ENCODE measurements at places on chromosomes 3 and 15.

- DNase-seq, result no peak
Observed at GRCh38 chr3:127254730-127255129, 33.1 kb downstream of the PRR20G start.

DNA sequence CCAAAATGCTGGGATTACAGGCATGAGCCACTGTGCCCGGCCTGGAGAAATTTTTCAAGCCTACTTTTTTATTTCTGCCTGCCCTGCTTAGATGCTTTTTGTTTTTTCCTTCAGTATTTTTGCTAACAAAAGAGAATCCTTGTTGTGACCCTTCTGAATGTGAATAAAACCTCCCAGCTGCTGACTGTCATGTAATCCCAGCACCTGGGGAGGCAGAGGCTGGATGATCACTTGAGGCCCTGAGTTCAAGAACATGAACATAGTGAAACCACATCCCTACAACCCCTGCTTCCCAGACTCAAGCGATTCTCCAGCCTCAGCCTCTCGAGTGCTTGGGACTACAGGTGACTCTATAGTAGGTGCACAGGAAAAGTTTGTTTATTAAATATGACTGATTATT is 84.9 kb downstream of the SOX2 start:
- DNase-seq, result no peak

DNA sequence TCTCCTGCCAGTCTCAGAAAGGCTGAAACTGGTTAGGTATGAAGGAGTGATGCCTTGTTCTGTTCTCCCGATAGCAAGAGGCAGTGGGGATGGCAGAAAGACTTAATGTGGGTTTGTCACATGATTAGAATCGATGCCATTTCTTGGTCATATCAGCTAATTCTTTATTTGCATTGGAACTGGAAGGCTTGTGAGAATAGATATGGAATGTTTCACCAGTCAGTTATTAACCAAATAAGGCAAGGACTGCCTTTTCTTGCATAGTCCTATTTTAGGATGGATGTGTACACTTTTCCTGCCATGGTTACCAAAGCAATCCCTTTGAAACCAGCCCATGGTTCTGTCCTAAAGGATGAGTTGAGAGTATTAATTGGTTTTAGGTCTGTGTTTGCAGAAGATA is 33.7 kb downstream of the FILIP1L start:
- DNase-seq, result no peak

- DNase-seq, result no peak
Observed at GRCh38 chr3:133246119-133246518, 153.7 kb upstream of the BFSP2 start.

- peak; percentile 54 for DNase-seq
Observed at GRCh38 chr3:49377483-49377882, 19.3 kb upstream of the GPX1 start.

- DNase-seq, result no peak
Observed at GRCh38 chr15:59567324-59567723, 44.3 kb upstream of the GCNT3 start.

DNA sequence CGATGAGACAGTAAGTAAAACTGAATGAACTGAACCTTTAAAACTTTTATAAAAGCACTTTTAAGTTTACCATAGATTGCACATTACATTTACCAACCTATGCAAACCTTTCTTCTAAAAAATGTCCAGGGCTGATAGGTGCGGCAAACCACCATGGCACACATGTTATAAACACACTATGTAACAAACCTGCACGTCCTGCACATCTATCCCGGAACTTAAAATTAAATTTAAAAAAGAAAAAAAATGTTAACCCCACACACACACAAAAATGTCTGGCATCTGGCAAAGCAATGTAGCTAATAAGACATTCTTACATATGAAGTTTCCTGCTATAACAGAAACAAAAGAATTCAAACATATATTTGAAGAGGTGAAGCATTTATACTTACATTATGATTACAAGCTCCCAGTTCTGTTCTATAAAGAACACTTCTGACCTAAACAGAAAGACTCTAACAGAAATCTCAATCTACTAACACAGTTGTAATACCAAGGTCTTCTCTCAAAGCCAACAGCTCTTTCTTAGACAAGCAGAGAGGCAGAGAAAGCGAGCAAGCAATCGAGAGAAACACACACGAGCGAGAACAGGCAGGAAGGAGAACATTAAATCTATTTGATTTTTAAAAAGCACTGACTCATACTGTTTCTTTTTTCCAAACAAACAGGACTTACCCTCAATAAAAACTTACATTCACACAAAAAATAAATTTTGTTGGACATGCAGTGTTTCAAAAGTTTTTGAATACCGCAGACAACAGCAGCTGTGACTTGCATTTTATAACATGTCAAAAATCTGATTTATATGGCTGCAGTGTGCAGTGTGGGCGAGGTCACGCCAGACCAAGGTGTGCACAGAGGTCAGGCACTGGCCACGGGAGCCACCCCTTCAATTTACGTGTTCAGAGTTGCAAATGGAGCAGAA is at the start of gene NRG4:
Gene NRG4, minus strand, starts transcription at position 798 of the 925 bp plus-strand sequence. CDS start 1,194 bp downstream, outside the sequence.
- DNase-seq, result no peak
